Stimulated activated CD4-positive, alpha-beta T cell treated with anti-CD3 and anti-CD28 coated beads, Interleukin-15, amount 100 ng/mL, for 24 hours (primary cell): ENCODE measurements at places on chromosomes 13 and 19.

DNA sequence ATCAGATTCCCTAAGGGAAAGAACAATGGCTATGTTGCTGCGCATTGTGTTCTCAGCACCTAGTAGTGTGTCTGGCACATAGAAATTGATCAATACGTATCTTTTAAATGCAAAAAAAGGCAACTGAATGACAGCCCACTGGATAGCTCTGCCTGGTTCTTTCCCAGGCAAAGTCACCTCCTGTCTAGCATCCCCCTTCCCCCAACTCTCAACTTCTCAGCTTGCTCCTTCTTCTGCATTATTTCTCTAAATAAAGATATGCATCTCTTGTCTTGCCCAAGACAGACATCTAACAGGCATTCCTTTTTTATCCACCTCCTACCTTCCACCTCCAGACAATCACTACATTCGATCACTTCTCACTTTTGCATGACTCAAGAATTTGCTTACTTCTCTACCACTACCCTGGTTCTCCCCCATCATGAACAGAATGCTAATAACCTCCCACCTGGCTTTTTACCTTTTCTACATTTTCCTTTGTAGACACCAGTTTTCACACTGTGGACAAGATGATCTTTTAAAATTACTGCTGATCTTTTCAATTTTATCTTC is 26.5 kb upstream of the OXGR1 start:
- no peak for DNase-seq

- DNase-seq, result peak; percentile 30
Measured at GRCh38 chr19:2207991-2208860, 27.9 kb downstream of the PLEKHJ1 start.

DNA sequence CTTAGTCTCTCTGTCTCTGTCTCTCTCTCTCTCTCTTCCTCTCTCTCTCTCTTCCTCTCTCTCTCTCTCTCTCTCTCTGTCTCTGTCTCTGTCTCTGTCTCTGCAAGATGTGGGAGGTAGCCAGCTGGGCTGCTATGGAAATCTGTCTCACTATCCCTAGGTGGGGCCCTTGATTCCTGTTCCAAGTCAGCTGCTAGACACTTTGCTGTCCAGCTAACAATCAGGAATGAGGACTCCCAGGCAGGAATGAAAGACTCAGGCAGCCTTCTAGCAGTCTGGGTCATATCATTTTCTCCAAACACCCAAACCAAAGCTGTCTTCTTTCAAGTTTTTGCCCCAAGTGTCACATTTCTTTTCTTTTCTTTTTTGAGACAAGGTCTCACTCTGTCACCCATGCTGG is 23.2 kb downstream of the CATSPERD start:
- no peak for DNase-seq

GRCh38 chr19:2306281-2306806 is 1.6 kb downstream of the LINGO3 start:
- DNase-seq, result no peak

GRCh38 chr19:42440357-42441048 is 2.2 kb downstream of the CXCL17 start:
- DNase-seq, result peak; percentile 88

- DNase-seq, result peak; percentile 43
Measured at GRCh38 chr19:8361921-8362793, 1.8 kb upstream of the ANGPTL4 start.

DNA sequence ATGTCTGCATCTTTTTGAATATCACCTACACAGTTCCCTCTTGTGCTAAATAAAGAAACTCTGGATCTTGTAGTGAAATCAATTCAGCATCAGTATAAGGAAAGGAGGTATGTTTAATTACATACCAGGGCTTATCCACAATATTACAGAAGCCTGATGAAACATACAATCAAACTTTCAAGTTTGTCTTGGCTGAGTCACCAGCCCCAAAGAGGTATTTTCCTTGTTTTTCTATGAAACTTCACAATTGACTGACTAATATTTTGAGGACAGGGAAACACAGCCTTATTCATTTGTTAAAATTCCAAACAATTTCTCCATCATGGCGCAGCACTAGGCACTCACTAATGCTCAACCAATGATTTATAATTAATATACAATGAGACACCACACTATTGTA is 952.4 kb downstream of the PCDH17 start:
- no peak for DNase-seq

DNA sequence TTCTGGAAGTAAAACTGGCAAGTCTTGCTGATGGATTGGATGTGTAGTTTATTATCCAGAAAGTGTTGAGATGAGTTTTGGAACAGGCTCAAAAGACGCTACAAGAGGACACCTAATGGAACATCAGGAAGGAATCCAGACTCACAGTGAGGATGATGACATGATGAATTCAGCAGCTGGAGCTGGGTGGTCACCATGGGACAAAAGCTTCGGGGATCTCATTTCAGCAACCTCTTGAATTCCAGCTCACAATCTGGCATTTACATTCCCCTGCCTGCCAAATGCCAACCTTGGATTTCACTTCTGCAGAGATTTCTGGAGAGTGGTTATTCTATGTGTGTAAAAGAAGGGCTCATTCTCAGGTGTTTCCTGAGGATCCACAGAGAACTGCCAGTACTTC is 288.0 kb upstream of the TMTC4 start:
- no peak for DNase-seq

GRCh38 chr19:4388337-4389063 is 11.8 kb downstream of the SH3GL1 start:
- no peak for DNase-seq

- DNase-seq, result peak; percentile 55
Measured at GRCh38 chr19:12788682-12789097, 2.6 kb upstream of the JUNB start.

DNA sequence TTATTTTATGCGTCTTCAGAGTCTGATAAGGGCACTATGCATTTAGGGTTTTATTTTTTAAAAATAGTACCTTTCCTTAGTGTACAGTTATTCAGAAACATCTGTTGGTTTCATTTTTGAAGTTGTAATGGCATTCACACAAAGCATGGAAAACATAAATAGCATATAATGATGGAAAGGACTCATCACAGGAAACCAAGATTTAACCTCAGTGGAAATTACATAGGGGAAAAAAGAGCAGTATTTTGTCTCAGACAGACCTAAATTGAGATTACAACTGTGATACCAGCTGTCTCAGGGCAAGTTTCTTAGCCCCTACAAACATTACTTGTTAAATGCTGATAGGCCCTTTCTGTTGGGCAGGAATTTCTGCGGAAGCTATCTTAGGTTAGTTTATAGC is 57.2 kb downstream of the NHLRC3 start:
- peak; percentile 21 for DNase-seq

DNA sequence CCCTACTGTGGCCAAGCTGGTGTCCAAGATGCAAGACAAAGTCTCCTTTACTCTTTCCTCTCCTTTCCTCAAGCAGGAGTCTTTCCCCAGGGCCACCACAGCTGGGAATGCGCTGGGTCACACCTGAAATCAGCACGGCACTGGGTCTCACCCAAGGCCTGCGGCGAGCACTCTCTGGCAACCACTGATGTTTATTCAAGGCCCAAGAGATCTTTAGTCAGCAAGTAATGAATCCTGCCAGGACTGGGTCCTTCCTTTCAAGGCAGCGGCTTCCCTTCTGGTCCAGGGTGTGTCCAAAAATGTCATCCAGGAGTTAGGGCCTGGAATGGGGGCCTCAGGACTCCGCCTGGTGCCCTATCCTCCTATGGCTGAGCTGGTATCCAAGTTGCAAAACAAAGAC is 24.1 kb downstream of the BLOC1S3 start:
- no peak for DNase-seq

- no peak for DNase-seq
Measured at GRCh38 chr13:85441364-85441763, 357.9 kb downstream of the SLITRK6 start.

GRCh38 chr19:54518844-54519243 is 16.2 kb downstream of the LAIR2 start:
- peak; percentile 57 for DNase-seq

DNA sequence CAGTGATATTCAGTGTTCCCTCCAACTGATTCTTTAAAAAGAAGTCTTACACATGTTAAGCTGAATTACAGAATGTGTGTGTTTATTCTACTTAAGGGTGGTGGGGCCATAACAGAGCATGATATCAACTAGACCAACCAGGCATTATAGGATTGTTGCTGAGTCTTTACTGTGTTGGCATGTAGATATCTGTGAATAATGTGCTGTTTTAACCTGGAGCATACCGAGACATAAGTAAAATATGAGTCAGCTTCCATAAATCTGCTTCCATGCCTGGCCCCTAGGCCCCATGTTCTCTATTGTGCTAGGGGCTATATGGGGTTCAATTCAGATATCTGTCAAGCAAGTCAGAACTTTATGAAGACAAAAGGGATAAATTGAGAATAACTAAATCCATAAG is 295.7 kb downstream of the MTUS2 start:
- no peak for DNase-seq

GRCh38 chr13:19960653-19960976 is 2.1 kb downstream of the ZMYM2 start:
- no peak for DNase-seq

DNA sequence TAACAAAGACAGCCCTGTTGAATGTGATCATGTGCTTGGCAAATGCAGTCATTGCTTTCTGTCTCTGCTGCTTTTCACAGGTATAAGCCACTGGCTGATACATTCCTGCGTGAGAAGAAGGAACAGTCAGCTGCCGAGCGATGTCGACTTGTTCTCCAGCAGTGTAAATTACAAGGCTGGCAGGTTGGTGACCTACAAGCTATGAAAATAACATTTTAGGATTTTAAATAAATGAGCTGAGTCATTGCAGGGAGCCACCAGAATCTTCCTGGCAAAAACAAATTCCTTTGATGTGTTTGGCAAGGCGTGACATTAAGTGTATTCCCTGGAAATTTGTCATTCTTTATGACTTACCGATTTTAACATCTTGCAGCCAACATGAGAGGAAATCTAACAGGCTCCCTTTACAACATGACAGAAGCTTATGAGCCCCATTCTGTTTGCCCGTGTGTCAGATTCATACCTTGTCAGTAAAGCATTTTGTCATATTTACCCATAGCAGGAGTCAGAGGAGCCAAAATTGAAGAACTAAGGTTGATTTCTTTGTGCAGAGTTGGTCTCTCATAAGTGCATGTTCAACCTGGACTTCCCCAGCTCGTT is 471.4 kb downstream of the MYO16 start:
- DNase-seq, result no peak

GRCh38 chr13:104837756-104838155 is 1697.7 kb downstream of the EFNB2 start:
- DNase-seq, result no peak

DNA sequence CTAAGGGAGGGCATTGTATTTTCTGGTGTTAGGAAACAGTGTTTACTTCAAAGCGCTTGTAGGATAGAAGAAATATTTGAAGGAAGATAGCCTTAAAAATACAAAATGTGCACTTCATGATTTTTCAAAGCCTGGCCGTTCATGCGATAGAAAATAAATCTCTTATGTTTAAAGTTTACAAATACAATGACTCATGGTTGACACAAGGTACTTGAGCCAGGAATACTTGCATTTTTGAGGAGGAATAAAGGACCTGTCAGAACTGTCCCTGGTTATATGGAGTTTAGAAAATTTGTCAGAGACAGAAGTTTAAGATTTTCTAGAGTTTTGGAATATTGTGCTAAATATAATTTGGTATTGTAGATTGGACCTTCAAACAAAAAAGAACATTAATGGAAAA is 1223.2 kb upstream of the SLC10A2 start:
- DNase-seq, result no peak

DNA sequence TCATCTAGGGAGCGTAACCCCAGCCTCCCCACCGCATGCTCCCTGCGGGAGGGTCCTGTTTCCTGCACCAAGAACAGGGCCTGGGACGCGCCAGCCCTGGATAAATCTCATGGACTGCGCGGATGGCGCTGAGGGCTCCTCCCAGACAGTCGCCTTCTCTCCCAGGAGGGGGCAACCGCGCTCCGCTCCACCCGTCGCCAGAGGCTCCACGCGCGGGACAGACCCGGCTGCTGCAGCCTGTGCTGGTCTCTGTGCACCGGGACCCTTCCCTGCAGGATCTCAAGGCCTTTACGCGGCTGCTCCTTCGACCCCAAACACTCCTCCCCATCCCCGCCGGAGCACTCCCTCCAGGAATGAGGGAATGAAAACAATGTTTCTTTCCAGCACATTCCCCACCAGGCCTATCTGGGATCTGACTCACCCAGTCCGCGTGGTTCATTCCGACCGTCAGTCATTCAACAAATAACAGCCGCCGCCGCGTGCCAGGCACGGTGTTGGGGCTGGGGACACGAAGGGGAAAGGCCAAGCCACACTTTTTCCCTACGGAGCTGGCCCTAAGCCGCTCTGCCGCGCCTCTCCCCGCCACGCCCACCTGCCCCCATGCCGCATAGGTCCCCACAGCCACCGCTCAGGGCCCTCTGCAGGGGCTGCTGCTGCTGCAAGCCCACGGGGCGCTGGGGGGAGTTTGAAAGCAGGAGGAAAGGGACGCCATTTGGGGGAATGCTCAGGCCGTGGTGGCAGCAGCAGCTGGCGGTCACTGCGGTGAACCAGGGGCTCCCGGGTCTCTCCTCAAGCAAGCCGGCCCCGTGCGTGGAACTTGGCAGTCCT is 6.0 kb downstream of the PNMA8B start:
- peak; percentile 35 for DNase-seq

DNA sequence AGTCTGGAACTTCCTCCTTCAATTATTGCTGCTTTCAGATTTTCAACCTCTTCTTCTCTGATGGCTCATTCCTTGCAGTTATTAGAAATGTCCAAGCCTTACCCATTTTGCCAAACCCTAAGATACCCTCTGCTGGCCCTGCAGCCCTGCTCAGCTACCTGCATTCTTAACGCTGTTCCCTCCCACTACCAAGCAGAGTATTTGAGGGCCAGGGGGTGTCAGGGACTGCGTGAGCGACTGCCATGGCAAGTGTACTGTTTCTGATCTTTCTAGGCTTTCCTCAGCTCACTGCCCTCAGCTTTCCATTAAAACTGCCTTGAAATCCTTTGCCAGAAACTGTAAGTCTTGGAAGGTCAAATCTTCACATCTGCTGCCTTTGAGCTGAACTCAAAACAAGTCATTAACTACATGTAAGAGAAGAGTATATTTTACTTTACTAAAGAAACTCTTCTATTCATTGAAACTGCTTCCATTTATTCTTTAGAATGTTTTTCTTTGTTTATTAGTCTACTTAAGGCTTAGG is 41.0 kb downstream of the HS6ST3 start:
- DNase-seq, result no peak

GRCh38 chr19:35585848-35586247 is at the start of gene PMIS2:
Gene PMIS2 (plus strand): TSS chr19:35586173. CDS start chr19:35586260, 87 bp downstream.
- DNase-seq, result peak; percentile 51

GRCh38 chr13:55464222-55464621 is 1676.5 kb upstream of the PRR20A start:
- no peak for DNase-seq

- no peak for DNase-seq
Measured at GRCh38 chr13:45412274-45413049, 5.7 kb downstream of the SLC25A30 start.
